ENCODE measurements at places on chromosomes 16 and 17.

GRCh38 chr16:82203198-82203597, 33.2 kb upstream of the MPHOSPH6 start:
- DNase-seq: no peak

GRCh38 chr16:87384162-87384874, 742 bp upstream of the FBXO31 start:
- no peak for DNase-seq

DNA sequence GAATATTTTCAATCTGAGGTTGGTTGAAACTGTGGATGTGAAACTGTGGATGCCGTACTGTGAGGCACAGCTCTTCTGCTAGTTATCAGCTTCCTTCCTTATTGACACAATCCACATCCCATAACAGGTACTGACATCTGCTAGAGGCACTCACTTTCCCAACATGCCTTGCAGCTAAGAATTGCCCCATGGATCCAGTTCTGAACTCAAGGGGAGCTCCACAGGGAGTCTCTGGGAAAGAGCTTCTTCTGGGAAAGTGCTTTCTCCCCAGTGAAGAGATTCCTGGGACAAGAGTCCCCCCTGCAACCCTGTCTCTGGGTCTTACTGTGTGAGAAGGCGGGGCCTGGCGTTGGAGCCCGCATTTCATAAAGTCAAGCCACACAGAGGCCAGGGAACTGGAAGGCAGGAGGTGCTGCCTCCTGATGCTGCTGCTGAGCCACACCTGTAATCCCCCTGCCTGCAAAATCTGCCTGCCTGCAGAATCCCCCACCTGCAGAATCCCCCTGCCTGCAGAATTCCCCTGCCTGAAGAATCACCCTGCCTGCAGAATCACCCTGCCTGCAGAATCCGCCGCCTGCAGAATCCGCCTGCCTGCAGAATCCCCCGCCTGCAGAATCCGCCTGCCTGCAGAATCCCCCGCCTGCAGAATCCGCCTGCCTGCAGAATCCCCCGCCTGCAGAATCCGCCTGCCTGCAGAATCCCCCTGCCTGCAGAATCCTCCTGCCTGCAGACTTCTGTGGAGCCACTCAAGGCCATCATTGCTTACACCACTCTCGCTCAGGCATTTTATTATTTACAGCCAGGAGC, 305.4 kb downstream of the FOXL1 start:
- DNase-seq: no peak

GRCh38 chr17:79789943-79790804, 6.7 kb downstream of the CBX8 start:
- no peak for DNase-seq

GRCh38 chr16:57266531-57267260, 17.8 kb downstream of the PLLP start:
- DNase-seq: peak; percentile 64

GRCh38 chr17:77191244-77191643, 50.5 kb downstream of the SEC14L1 start:
- DNase-seq: no peak

GRCh38 chr17:82155606-82156005, 57.0 kb downstream of the CCDC57 start:
- no peak for DNase-seq

DNA sequence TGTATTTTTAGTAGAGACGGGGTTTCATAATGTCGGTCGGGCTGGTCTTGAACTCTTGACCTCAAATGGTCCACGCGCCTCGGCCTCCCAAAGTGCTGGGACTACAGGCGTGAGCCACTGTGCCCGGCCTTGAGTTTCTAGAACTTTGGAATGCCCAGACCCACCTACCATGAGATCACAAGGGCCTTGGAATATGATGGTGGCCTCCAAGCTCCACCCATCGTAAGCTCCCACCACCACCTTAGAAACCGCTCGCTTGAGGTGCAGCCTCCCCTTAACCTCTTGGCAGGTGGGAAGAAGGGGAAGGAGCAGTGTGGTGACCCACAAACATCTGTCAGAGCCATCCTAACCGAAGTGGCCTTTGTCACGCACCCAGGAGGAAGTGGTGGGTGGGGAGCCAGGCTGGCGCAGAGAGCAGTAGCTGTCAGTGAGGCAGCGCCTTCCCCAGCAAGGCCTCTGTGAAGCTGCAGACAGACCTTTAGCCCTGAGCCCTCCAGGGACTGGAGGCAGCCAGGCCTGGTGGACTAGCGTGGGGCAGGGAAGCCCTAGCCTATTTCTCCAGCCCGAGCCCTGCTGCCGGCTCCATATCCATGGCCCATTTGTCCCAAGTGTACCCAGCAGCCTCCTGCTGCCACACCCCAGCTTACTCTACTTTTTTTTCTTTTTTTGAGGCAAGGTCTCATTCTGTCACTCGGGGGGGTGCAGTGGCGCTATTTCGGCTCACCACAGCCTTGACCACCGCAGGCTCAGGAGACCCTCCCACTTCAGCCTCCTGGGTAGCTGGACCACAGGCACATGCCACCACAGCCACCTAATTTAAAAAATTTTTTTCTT, 13.1 kb upstream of the SEPHS2 start:
- DNase-seq: peak; percentile 93

- DNase-seq: no peak
These were observed 1.3 kb upstream of the MOSMO start for GRCh38 chr16:22006636-22007035.

DNA sequence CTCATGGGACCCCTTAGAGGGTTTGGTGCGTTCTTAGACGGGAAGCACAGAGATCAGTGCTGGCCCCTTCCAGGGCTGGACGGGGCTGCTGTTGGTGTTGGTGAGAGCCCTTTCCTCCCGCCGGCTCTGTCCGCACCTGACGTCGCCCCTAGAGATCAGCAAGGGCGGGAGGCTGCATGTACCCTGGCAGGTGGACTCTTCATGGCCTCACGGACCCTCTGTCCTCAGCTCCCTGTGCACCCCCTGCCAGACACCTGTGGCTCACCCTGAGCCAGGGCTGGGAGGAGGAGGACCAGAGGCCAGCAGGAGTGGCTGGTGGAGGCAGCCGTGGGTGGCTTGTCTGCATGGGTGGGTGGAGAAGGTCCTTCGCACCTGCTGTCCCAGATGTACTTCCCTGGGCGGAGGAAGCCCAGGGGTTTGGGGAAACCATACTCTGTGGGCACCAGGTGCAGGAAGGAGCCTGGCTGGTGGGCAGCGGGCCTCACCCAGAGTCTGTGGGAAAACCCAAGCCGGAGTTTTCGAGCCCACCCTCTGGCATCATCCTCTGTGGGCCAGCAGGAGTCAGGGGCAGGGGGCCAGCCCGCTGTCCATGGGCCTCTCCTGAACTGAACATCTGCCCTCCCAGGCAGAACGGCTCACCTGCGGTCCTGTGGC, 348.6 kb downstream of the SEC14L1 start:
- no peak for DNase-seq

DNA sequence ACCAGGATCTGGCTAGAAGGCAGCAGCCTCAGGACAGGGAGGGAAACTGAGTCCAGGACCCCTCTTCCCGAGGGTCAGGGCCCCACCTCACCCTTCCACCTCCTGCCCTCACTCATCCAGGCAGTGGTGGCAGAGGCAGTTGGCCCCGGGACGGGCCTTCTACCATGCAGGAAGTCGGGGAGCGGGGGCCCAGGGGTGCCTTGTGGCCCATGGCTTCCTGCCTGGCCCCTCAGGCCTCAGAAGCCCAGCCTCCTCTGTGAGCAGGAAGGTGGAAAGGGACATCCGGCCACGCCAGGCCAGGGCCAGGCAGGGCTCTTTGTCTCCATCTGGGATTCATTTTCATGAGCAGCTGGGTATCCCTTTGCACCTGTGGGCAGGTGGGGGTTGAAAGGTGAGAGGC, 58.5 kb downstream of the BAHCC1 start:
- peak; percentile 46 for DNase-seq

DNA sequence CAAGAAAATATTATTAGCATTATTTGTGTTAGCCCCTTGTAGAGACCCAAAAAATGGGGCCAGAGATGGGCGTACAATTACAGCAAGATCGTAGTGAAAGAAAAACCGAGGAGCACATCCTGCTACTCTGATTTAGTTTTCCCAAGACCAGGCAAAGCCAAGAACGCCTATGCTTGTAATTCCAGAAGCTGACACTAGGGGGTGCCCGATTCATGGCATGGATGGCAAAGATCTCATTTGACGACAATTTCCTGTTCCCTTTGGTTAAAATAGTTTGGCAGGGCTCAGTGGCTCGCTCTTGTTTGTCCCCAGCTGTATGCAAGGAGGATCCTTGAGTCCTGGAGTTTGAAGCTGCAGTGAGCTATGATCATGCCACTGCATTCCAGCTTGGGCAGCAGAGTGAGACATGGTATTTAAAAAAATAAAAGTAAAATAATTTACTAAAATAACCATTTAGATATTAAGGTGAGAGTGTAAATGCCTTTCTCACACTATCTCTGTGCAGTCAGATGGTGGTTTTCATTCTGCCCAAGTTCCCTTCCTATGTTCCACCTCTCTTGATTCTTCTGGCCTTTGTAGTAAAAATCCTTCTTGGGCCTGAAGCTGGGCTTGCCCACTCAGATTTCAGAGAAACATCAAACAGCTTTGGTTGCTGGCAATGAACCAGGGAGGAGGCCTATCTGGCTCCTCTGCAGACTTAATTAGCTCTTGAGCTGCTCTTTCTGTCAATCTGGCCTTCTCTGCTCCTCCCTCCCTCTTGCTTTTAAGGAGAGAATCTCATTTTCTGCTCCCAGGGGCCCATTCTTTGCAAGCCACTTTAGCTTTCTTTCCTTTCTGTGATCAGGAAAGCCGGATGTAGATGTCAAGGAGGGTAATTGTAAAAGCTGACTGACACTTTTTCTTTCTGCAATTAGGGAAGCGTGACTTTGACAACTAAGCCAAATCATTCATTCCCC, 31.2 kb downstream of the TMEM238L start:
- peak; percentile 52 for DNase-seq

GRCh38 chr16:21943571-21943970, 9.6 kb upstream of the UQCRC2 start:
- DNase-seq: no peak

DNA sequence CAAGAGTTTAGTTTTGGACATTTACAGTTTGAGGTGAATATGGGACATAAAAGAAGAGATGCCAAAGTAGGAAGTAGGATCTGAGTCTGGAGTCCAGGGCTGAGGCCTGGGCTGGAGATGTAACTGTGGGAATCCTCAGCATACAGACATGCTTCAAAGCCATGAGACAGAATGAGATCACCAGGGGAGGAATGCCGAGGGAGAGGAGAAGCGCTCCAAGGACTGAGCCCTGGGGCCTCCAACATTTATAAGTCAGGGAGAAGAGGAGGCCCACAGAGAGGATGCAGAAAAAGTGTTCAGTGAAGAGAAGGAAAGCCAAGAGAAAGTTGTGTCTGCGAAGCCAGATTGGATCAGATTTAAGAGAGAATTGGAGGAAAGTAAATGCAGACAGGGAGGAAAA, 277.5 kb upstream of the MYOCD start:
- DNase-seq: no peak

DNA sequence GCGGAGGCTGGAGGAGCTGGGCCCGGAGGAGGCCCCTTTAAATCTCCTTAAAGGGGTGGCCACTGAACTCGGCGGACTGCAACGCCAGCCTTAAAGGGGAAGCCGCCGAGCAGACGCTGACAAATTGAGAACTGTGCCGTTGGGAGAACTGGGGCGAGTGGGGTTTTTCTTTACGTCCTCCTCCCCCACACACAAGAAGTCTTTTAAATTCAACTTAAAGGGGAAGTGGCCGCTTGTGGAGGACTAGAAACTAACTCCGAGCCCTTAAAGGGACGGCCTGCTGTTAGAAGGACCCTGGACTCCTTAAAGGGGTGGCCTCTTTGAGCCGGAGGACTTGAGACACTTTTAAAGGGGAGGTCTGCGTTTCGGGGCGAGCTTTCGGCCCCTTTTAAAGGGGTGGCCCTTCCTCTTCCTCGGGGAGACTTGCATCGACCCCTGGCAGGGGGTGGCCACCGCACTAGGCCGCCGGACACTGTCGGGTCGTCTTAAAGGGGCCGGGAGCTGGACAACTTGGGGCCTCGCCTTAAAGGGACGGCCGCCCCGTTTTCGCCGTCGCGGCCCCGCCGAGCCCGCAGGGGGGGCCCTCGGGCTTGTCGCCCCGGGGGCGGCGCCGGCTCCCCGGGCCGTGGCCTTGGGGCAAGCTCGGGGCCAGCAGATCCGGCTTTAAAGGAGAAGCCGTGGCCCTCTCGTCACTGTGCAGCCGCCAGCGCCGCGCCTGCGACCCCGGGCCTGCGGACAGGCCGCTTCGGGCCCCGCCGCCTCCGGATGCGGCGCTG, 688 bp downstream of the FBRS start:
- DNase-seq: no peak

DNA sequence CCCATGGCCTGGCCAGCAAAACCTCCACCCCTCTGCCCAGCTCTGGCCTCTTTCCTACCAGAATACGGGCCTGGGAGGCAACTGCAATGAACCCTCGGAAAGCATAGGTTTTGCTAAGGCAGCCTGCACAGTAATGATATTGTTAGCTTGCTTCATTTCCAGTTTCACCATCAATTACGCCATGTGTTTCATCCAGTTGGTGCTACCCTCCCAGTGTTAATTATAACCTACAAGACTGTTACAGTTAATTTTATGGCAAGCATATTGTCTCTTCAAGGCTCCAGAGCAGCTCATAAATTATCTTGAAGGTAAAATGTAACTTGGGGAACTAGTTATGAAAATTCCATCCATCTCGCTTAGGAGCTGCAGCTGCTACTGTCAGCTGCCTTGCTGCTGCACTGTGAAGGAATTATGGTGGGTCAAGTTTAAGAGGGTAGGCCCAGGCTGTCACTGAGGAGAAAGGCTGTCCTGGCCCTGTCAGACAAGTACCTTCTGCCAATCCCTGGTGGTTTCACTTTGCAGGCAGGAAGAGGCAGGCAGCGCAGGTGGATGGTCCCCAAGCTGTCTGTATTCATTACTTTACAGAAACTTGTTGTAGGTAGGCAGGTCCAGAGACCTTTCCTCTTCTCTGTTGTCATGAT, 242.9 kb downstream of the FTO start:
- DNase-seq: no peak

GRCh38 chr17:74877592-74878548, 5.1 kb upstream of the FDXR start:
- no peak for DNase-seq

DNA sequence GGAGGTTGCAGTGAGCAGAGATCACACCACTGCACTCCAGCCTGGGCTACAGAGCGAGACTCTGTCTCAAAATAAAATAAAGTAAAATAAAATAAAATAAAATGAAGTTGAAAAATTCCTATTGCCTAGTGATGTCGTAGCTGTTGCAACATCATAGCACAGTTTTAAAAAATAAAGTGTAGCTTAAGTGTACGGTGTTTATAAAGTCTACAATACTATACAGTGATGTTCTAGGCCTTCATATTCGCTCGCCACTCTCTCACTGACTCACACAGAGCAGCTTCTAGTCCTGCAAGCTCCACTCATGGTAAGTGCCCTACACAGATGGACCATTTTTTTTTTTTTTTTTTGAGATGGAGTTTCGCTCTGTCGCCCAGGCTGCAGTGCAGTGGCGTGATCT, 43.5 kb upstream of the MNT start:
- no peak for DNase-seq

GRCh38 chr16:64470916-64471315, 650.9 kb downstream of the CDH11 start:
- DNase-seq: no peak

DNA sequence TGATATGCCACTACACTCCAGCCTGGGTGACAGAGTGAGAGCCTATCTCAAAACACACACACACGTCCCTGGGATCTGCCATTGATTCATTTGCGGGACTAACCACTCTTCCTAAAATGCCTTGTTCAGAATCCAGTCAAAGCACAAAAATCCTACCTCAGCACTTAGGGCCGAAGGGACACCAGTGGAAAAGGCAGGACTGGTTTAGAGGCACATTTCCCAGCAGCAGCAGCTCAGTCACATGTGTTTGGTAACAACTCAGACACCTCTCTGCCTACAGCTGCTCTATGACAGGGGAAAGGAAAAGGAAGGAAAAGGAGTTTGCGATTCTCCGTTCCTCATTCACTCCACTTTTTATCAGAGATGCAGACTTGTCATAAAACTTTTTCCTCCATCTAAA, 12.2 kb downstream of the KNOP1 start:
- DNase-seq: no peak

Measured in activated CD4-positive, alpha-beta T cell treated with anti-CD3 and anti-CD28 coated beads, Interleukin-2, amount 10 ng/mL, durations not matched to agents 7 days and 5 days (primary cell).